ENCODE measurements at places on chromosomes 3 and 15. TPM values are rescaled to one million over a fixed set of nuclear protein-coding genes. Genes with fewer than 3 reads are reported as not detected.
A peak's percentile ranks its signal among the peaks of the same experiment; 100 is the strongest.

GRCh38 chr3:152910211-152910610, 75.3 kb downstream of the P2RY1 start:
- no peak for DNase-seq

GRCh38 chr3:8773941-8774542, 4.6 kb upstream of the OXTR start:
- no peak for DNase-seq

GRCh38 chr3:47324278-47324865, 41.6 kb downstream of the KLHL18 start:
- no peak for DNase-seq

- DNase-seq = peak; percentile 71
Measured at GRCh38 chr15:99430881-99431401, 134.8 kb upstream of the MEF2A start.

DNA sequence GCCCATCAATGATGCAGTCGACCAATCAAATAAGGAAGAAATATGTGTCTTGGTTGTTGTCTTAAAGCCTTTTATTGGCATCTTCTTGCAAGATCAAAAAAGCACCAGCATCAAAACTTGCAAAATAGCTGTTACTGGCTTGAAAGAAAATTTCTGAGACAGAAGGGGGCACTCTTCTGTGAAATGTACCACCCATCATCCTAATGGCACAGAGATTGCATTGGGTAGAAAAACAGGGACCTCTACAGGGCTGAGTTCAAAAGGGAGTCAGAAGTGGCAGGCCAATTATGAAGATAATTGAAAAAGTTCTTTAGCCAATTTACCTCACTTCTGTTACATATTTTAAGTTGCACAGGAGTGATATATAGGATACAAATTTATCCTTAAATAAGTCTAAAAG, 122.3 kb upstream of the GPR149 start:
- DNase-seq = no peak

- DNase-seq = no peak
Measured at GRCh38 chr3:127751782-127752181, 70.5 kb downstream of the MGLL start.

- DNase-seq = no peak
Measured at GRCh38 chr15:41001524-41002214, 48.4 kb downstream of the CHAC1 start.

- DNase-seq = no peak
Measured at GRCh38 chr3:72964633-72965032, 32.0 kb upstream of the PPP4R2 start.

DNA sequence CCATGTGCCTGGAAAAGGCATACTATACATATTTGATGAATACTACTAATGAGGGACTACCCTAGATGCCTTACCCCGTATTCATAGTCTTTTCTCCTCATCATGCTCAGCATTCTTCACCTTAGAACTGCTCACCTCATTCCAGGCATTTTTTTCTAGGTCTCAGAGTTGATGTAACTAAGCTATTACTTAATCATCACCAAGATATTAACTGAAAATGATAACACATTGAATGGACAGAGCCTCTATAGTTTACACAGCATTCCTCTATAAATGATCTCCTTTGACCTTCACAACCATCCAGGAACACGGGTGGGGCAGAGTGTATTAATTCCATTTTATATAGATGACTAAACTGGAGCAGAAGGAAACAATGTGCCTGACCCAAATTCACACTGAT, 174.1 kb upstream of the DPH6 start:
- no peak for DNase-seq

DNA sequence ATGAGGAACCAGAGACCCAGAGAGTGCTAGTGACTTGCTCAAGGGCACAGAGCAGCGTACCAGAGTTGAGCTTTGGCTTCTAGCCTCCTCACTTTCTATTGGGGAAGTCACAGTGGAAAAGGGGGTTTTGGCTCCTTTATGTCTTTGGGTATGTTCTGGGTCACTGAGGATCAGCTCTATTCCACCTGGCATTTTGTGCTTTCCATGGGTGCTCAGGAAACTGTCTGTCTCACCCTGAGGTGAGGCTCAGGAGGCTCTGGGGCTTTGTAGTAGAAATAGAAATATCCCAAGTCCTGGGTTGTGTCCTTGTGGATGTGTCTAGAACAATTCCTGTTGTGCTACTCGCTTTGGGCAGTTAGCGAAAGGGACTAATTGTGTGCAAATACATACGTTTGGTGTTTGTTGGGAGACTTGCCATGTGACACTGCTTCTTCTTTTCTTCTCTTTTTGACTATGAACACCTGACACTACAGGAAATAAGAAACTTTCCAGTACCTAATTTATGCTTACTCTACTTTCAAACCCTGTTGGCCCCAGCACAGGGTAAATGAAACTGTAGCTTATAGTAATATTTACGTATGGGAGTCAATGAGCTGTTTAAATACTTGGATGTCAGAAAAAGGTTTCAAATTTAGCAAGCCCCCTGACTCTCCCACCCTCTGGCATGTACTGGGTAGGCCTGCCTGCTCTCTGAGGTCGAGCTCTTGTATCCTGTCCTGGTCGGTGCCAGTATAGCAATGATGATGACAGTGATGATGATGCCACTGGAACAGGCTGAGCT, 35.6 kb downstream of the SMAD3 start:
- DNase-seq = no peak

GRCh38 chr3:179309225-179310078, 13.4 kb upstream of the ZNF639 start:
- no peak for DNase-seq

DNA sequence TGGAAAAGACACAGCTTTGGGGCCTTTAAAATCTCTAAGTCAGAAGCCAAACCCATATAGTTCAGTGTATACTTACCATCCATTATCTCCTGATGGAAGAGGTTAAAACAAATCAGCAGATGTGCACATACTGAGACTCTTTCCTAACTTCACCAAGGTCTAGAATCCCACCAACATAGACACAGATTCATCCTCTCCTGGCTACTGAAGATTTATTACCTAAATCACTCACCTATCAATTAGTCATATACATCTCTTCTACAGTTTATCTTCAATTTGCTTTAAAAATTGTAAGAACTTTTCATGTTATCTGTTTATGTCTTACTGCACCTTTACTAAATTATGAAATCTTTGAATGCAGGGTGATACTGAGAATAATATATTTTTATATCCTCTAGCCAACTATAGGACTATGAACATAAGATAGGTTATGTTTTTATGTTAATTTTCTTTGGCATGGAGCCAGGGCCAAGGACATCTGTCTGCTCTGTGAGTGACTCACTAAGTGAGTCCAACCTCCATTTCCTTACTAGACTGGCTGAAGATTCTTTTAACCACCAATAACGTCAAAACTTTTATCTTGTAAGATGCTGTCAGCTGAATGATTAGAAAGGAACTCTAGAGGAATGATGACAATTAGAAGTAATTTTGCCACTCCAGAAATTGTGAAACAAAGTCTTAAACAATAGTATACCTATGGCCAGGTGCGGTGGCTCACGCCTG, 397.6 kb downstream of the FOXP1 start:
- DNase-seq = no peak

DNA sequence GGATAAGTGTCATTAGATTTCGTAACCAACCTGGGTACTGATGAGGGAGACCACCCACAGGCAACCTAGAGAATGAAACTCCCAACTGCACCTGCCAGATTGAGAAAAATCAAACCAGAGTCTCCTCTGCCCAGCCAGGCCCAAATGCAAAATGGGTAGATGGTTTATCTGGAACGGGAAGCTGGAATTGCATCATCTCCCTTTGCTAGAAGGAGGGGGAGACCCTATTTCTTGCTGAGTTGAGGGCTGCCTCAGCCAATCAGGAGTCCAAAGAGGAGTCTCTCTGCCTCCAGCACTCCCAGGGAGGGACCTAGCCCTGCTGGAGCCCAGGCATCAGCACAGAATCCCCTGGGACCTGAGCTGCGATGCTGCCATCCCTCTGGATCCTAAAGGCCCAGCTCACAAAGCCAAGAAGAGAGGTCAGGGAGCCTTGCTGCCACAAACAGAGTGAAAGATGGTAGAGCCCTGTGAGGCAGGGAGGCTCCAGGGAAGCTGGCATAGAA, 8.1 kb downstream of the RMDN3 start:
- no peak for DNase-seq

GRCh38 chr15:95658799-95659198, 671.7 kb upstream of the NR2F2 start:
- no peak for DNase-seq

- no peak for DNase-seq
Measured at GRCh38 chr3:194093842-194094241, 42.1 kb upstream of the HES1 start.

GRCh38 chr3:42081838-42082473, 9.2 kb upstream of the TRAK1 start:
- DNase-seq = no peak

DNA sequence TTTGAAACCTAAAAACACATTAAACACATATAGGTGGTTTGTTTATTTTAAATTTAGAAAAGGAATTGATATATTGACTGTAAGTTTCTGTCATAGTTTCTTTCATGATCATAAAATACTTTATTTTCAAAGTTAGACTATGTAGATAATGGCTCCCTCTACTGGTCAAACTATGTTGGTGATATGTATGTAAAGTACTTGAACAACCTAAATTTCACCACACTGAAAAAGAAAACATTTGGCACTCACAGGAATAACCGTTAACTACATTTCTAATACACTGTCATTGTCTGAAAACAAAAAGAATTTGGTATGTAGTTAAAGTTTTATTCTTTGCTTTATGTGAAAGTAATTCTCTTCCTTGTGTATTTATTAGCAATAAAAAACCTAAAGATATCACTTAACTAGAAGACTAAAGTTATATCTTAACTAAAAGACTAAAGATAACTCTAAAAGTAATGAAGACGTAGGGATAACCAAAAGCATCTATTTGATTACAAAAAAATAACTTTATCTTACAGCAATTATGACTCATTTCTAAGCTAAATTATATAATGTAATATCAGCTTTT, 427.5 kb downstream of the VGLL3 start:
- no peak for DNase-seq

- DNase-seq = peak; percentile 73
Measured at GRCh38 chr3:52248816-52249547, 3.4 kb downstream of the PPM1M start.

DNA sequence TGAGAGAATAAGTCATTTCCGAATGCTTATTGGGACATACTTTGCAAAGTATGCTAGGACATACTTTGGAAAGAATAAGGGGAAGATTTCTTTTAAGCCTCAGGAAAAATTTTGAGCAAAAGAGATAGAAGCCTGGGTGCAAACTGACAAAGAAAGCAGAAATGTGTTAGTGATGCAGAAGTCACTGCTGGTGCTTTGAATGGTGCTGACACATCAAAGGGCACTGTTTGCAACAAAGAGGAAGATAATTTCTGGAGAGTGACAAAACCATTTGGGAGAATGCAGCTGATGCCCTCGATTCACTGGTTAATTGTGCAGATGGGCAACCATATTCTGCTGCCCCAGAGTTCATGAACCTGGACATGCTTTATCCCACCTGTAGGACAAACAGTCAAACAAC, 11.0 kb upstream of the RAP2B start:
- DNase-seq = no peak

- DNase-seq = no peak
Measured at GRCh38 chr15:36472672-36473071, 106.8 kb upstream of the CDIN1 start.

GRCh38 chr3:52777127-52777958, at the start of gene ITIH1:
TSS of gene ITIH1 (plus strand) at chr3:52777599. CDS start at chr3:52777616, 17 bp downstream.
- DNase-seq = no peak

GRCh38 chr3:56130036-56130435, 338.2 kb downstream of the ERC2 start:
- DNase-seq = no peak

DNA sequence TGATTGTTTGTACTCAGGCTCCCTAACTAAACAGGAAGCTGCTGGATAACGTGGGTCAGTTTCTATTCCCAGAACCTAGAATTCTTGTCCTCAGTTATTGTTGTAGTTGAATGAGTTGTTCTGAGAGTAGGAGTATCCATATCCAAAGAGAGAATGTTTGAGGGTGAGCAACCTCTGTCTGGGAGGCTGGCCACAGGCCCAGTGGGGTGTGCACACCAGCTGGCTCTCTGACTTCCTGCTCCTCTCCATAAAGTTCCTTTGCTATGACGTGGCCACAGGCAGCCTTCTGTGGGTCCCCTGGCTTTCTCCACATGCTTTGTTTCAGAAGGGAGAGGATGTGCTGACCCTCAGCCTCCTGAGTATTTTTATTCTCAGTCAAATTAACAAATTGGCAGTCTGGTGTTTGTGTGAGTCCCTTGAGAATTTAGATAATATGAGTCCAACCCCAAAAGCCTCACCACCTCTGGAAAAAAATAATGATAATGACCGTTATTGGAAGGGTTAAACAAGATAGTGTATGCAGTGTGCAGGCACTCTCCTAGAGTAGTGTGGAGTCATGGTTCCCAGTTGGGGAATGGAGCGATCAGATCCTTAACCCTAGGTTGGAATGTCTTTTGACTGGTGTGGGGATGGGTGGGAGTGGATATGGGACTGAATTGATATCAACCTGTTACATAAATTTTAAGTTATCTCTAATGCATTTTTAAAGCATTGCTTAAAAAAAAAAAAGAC, 47.6 kb upstream of the MED12L start:
- DNase-seq = peak; percentile 47

DNA sequence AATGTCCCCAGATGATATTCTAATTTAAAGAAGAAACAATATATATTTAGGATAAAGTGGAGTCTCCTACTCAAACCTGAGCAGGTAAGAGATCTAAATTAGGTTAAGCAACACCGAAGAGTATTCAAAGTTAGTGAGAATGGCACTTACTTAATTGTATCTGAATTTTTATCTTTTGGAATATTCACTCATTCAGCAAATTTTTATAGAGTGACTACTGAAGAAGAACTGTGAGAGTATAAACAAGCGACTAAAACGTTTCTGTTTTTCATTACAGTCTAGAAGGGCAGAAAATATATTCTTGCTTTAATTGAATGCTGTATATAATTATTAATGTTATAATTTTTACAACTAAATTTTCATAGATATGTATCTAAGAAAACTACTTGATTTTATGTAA, 567.7 kb upstream of the TBL1XR1 start:
- DNase-seq = no peak

- no peak for DNase-seq
Measured at GRCh38 chr3:136070334-136070733, 104.8 kb downstream of the PPP2R3A start.

- DNase-seq = no peak
Measured at GRCh38 chr3:64291345-64291744, 66.1 kb upstream of the PRICKLE2 start.

DNA sequence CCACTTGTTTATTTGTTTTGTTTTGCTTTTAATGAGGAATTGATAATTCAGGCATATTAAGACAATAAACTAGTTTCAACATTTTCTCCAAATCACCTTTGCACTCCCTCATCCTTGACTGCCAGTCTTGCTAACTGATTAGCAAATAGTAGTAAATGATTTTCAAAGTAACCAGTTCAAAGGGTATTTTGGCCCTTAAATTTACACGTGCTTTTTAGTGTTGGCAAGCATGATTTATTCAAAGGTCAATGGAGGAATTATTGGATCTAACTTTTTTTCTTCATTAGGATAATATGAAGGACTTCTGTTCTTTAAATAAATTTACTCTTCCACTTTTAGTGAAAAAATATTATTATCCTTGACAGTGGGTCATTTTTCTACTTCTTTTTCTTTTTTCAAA, 53.8 kb downstream of the BCHE start:
- no peak for DNase-seq

CX3CR1 gene
- total RNA-seq = 1.7 TPM

ZBTB38 gene
- 105 TPM for total RNA-seq

CAMP gene
- total RNA-seq = not detected

TRPM1 gene
- total RNA-seq = not detected

GCSAM gene
- total RNA-seq = not detected

MYZAP gene
- total RNA-seq = 930 TPM

CDHR4 gene
- not detected for total RNA-seq

GPR62 gene
- 0.15 TPM for total RNA-seq

CCR8 gene
- not detected for total RNA-seq

MEGF11 gene
- total RNA-seq = not detected

CLDN18 gene
- not detected for total RNA-seq

LRRN1 gene
- total RNA-seq = 0.12 TPM

ZPLD1 gene
- not detected for total RNA-seq
